ENCODE measurements at places on chromosomes 1 and 21.

DNA sequence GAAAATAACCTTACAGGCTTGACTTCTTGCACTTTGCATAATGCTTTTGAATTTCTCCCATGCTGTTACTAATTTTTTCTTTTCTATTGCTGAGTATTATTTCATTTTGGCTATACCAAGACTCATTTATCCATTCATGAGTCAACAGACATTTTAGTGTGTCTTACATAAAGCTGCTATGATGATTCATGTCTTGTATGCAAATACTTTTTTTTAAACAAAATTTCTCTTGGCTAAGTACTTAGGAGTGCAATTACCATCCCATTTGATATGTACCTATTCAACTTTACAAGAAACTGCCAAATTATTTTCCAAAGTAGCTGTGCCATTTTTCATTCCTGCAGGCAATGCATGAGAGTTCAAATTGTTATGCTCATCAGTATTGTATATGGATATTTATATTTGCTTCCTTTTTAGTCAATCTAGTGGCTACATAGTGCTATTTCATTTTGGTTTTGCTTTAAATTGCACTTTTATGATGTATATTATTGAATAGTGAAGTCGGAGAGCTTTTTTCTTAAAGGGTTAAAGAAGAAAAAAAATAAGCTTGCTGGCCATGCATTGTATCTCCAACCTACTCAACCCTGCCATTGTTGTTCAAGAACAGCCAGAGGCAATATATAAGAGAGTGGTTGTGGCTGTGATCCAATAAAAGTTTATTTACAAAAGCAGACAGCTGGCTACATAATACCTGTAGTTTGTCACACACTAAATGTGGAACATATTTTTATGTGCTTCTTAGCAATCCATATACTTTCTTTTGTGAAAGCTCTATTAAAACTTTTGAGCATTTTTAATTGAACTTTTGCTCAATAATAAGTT lies 862.8 kb downstream of the KCNT2 start:
- no peak for DNase-seq

DNA sequence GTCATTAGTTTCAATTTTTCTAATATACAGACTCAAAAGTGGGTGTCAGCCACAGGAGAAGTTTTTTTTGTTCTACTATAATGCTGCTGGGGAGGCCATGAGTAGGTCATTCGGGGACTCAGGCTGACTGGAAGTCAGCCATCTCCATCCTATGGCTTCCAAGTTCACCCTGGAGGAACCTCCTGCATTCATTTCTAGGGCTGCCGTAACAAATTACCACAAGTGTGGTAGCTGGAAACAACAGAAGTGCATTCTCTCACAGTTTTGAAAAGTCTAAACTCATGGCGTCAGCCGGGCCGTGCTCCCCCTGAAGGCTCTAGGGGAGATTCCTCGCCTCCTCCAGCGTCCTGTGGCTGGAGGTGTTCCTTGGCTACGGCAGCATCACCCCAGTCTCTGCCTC lies 17.7 kb downstream of the AGT start:
- DNase-seq = no peak

DNA sequence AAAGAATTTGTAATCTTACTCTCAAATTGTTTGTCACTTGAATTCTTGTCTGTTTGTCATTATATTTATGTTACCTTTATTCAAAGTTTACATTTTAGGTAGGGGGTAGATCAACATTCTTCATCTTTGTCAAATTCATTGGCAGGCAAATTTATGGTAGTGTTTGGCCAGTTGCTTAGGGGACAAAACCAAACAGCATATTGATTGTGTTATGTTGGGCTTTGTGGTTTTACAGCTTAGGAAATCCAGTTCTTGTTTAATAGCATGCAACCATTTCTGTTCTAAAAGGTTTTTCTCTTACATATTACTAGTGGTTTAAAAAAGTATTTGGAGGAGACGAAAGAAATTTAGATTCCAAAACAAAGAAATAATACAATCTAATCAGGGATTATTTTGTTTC lies 91.4 kb downstream of the HMCN1 start:
- no peak for DNase-seq

GRCh38 chr1:243415663-243416408 lies 160.0 kb downstream of the SDCCAG8 start:
- DNase-seq = no peak

- no peak for DNase-seq
Measured at GRCh38 chr1:16226490-16227179, 10.3 kb downstream of the CPLANE2 start.

- DNase-seq = no peak
Measured at GRCh38 chr1:51946300-51946699, 44.2 kb downstream of the RAB3B start.

DNA sequence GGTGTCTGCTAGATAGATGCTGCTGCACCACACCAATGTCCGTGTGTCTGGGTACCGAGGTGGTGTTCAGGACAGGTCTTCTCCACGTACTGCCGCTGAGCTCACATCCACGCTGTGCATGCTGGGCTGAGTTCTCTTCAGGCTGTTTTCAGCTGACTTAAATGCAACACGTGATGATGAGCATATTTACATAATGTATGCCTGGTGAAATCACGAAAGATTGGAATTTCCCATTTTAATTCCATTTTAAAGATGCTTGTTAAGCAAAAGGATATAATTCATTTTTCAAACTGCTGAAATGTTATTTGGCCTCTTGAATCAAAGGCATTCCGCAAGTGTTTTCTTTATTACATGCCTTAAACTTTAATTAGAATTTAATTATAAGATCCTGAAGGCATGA lies 107.9 kb downstream of the FGGY start:
- DNase-seq = no peak

DNA sequence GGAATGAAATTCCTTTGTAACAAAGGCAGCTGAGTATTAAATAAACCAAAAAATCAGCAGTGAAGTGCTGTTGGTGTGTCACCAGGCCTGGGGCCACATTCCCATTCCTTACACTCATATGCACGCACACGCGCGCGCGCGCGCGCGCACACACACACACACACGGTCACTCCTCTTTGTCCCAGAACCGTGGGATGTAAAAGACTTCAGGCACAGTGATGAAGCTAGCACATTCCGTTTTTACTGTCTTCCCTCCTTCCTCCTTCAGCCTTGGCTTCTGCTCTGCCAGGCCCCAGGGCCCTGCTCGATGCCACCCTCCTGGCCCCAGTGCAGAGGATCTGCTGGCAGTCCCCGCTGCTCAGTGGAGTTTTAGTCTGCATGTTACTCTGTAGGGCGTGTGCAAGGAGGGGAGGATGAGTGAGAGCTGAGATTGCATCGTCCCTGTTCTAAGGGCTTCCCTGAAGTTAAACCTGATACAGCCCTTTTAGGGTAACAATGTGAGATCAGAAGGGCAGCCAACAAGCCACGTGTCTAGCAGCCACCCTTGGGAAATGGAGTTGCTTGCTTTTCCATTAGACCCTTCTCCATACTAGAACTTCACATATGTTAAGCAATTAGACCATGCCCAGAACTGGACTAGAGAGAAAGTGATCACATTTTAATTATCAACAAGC lies 71.7 kb upstream of the WDR26 start:
- no peak for DNase-seq

DNA sequence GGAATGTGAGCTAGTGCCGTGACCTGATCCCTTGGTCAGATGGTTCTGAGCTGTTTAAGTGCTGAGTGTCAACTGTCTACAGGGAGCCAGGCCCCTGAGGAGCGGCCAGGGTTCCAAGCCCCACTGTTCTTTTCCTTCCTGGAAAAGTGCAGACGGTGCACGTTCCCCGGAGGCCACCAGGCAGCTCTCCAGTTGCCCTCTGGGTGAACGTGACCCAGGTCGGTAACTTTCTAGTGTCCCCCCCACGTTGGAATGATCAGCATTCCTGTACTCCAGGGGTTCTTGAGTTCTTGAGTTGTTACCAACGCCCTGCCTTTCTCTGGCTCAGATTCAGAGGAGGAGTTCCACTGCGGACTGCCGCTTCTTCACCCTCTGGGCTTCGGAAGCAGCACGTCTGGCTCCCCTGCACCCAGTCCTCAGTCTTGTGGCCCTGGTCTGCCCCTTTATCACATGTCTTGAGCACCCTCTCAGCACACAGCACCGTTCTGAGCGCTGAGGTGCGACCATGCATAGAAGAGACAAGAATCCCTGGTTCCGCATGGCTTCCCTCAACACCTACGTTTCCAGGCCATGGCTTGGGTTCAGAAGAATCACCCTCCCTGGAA lies 131.5 kb downstream of the DHRS3 start:
- no peak for DNase-seq

- DNase-seq = no peak
Measured at GRCh38 chr1:208479435-208479834, 235.3 kb upstream of the PLXNA2 start.

GRCh38 chr1:227795732-227796131 lies 19.7 kb upstream of the PRSS38 start:
- no peak for DNase-seq

GRCh38 chr1:44030605-44031251 lies 534 bp downstream of the SLC6A9 start:
- DNase-seq = peak; percentile 39

DNA sequence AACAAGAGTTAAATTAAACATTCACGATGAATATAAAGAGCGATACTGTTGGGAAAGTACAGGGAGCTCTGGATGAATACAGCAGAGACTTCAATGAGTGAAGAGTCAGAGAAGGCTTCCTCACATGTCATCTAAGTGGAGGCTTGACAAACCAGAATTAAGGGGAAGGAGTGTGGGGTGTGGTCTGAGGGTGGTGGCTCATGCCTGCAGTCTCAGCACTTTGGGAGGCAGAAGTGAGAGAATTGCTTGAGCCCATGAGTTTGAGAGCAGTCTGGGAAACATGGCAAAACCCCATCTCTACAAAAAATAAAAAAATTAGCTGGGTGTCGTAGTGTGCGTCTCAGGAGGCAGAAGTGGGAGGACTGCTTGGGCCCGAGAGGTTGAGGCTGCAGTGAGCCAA lies 8.7 kb downstream of the SDHB start:
- no peak for DNase-seq

- DNase-seq = no peak
Measured at GRCh38 chr1:35567947-35568558, 5.1 kb upstream of the TFAP2E start.

DNA sequence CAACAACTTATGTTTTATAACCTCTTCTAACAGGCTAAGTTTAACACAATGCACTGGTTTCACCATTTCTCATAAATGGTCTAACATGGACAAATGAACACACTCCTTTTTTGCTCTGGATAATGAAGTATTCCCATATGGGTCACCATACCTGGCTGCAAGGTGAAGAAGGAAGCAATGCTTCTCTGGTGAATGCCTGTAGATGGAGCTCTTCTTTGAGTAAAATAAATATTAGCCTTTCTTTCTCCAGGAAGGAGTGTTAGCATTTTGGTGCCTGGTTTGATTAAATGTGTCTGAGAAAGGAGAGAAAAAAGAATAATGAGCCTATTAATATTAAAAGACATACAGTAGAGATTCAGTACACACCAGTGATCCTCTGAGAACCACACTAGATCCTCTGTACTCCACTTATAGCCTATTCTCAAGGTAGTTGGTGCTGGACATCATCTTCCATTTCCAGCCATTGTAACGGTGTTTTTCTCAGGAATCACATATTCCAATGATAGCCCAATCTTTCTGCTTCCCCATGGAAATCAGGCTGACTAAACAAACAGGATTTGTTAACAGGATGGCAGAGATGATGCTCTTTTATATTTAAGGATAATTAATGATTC lies 17.6 kb downstream of the MTFR1L start:
- no peak for DNase-seq

- DNase-seq = no peak
Measured at GRCh38 chr1:24351247-24351646, 32.1 kb downstream of the GRHL3 start.

DNA sequence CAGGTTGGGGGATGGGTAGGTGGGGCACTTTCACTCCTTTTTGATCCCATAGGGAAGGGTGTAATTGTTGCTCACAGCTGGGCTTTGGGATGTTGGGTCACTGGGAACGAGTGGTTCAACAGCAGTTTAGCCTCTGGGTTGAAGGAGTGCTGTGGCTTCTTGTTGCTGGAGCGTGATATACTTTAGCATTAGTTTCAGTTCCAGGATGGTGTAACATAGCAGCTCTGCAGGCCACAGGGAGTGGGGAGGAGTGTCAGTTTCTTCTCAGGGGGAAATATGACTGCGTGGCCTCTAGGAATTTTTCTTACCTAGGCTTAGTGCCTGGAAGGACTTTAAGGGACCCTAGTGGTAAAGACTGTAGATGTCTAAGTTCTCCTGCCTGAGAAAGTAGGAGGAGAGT lies 1105.3 kb upstream of the TMPRSS15 start:
- no peak for DNase-seq

GRCh38 chr1:72942008-72942407 lies 659.7 kb upstream of the NEGR1 start:
- DNase-seq = no peak

DNA sequence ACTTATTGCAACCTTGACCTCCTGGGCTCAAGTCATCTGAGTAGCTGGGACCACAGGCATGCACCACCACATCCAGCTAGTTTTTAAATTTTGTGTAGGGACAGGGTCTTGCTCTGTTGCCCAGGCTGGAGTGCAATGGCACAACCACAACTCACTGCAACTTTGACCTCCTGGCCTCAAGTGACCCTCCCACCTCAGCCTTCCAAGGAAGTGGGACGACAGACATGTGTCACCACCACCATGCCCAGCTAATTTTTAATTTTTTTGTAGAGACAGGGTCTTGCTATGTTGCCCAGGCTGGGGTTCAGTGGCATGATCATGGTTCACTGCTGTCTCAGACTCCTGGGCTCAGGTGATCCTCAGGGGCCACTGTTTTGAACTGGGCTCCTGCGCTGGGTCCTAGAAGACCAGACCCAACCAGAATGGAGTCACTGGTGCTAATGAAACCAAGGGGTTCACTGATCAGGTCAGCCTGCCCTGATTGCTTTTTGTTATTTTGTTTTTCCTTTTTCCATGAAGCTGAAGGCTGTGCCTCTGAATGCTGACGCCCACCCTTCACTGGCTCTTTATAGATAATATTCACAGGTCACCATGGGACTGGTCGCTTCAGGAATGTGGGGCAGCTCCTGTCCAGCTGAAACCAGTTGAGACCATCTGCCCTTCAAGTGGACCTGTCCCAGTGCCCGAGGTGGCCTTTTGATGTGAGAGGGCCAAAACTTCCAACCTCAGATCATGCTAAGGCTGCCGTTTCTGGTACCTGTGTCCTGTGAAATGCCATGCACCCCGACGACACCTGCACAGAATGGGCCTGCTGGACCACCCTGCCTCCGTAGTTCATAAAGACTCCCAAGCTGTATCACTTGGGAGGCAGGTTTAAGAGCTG lies 4.9 kb downstream of the TRIM17 start:
- no peak for DNase-seq

DNA sequence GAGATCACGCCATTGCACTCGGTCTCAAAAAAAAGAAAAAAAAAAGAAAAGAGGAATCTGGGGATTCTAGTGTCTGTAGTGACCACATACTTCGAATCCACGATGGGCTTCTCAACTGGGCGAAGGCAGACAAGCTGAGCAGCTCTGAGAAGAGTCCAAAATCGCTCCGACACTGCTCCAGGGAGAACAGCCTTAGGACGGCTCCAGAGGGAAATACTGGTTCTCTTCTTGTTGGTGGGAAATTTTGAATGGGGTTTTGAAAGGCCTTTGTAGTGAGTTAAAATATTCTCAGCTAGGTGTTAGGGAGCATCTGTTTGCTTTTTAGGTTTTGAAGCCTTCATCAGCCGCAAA lies 18.3 kb upstream of the HJV start:
- DNase-seq = no peak

GRCh38 chr1:99969260-99969728 lies 502 bp upstream of the SLC35A3 start:
- DNase-seq = no peak
